Upper lobe of right lung (tissue), 1 donor: ENCODE measurements at places on chromosomes 3 and 15.

DNA sequence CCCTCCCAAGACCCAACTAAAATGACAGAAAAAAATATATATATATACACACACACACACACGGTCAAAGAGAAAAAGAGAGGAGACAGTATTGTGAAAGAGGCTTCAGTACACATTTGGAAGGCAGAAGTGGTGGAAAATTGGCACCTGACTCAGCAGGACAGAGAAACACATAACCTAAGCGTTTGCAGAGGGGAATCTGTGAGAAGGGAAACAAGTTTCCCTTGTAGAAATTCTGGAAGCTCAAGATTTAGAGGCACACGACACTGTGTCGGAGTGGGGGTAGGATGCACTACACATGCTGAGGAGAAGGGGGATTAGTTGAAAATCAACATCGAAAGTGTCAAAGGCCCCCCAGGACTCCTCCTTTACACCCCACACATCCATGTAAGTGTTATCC lies 53.1 kb downstream of the PAK2 start:
- no peaks in the 10 kb centered on the region for H3K36me3 ChIP-seq
- DNase-seq: no peak
- H3K4me3 ChIP-seq: no peak overlapping the region
- H3K4me1 ChIP-seq: peaks cover 4% of the 10 kb centered on the region
- no peak overlapping the region for H3K27ac ChIP-seq

GRCh38 chr3:56059731-56060130 lies 408.5 kb downstream of the ERC2 start:
- no peaks in the 10 kb centered on the region for H3K36me3 ChIP-seq
- H3K4me3 ChIP-seq: no peak overlapping the region
- no peak for DNase-seq
- H3K4me1 ChIP-seq: no peaks in the 10 kb centered on the region

GRCh38 chr15:84961114-84961452 lies 20.6 kb upstream of the PDE8A start:
- no peaks in the 10 kb centered on the region for H3K27me3 ChIP-seq
- H3K27ac ChIP-seq: no peak overlapping the region
- DNase-seq: no peak
- no peak overlapping the region for H3K4me3 ChIP-seq

GRCh38 chr3:181705086-181705480 lies 6.6 kb upstream of the SOX2 start:
- DNase-seq: no peak
- H3K27ac ChIP-seq: no peak overlapping the region
- H3K27me3 ChIP-seq: peaks cover 94% of the 10 kb centered on the region

- H3K4me1 ChIP-seq: no peaks in the 10 kb centered on the region
- H3K27me3 ChIP-seq: no peaks in the 10 kb centered on the region
- no peak for DNase-seq
- H3K36me3 ChIP-seq: no peaks in the 10 kb centered on the region
- H3K4me3 ChIP-seq: no peak overlapping the region
Measured at GRCh38 chr3:53511246-53511645, 16.8 kb downstream of the CACNA1D start.

- H3K4me1 ChIP-seq: peaks cover 4% of the 10 kb centered on the region
- DNase-seq: no peak
- H3K36me3 ChIP-seq: no peaks in the 10 kb centered on the region
- no peaks in the 10 kb centered on the region for H3K27me3 ChIP-seq
- H3K4me3 ChIP-seq: no peak overlapping the region
Measured at GRCh38 chr15:52440946-52441345, 87.7 kb downstream of the MYO5A start.

GRCh38 chr3:179603321-179603720 lies 1.1 kb downstream of the MRPL47 start:
- no peaks in the 10 kb centered on the region for H3K27me3 ChIP-seq
- no peak for DNase-seq
- H3K27ac ChIP-seq: no peak overlapping the region
- H3K4me1 ChIP-seq: peaks cover 16% of the 10 kb centered on the region
- H3K36me3 ChIP-seq: peaks cover 51% of the 10 kb centered on the region
- H3K4me3 ChIP-seq: peak overlapping the region; percentile 84

- no peak overlapping the region for H3K27ac ChIP-seq
- H3K4me1 ChIP-seq: no peaks in the 10 kb centered on the region
- no peaks in the 10 kb centered on the region for H3K36me3 ChIP-seq
- no peak overlapping the region for H3K4me3 ChIP-seq
Measured at GRCh38 chr3:55264919-55265318, 222.2 kb downstream of the WNT5A start.
